ENCODE measurements at places on chromosomes 11 and 22.

DNA sequence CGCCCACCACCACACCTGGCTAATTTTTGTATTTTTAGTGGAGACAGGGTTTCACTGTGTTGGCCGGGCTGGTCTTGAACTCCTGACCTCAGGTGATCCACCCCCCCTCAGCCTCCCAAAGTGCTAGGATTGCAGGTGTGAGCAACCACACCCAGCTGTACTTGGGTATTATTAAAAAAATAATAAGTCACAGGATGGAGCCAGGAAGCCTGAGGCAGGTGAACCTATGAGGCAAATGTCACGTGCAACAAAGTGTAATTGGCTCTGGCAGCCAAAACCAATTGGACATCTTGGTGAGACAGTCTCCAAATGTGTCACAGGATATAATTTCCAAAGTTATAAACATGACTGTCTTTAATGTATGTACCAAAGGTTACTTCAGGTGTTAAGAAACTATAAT lies 24.0 kb upstream of the MALAT1 start:
- no peak for DNase-seq

- DNase-seq, result no peak
Observed at GRCh38 chr22:19626042-19626587, 88.2 kb upstream of the SEPTIN5 start.

GRCh38 chr11:19276859-19277808 lies 36.4 kb upstream of the E2F8 start:
- peak; percentile 27 for DNase-seq

GRCh38 chr11:5276697-5277096 lies 7.0 kb upstream of the HBE1 start:
- DNase-seq, result no peak

DNA sequence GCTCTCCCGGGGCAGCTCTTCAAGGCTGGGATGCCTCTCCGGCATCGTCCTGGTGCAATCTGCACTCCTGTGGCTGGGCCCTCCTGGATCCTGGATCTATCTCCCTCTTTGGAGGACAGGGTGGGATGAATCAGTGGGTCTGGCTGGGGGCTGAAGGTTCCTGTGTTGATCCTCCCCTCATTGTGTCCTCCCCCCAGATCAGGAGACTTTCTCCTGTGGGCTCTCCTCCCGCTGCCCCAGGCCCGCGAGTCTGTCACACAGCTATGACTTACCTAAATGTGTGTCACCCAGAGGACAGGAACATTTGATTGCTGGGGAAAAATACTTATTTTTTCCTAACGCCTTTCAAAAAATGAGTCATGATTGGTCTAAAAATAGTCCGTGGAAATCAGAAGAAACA lies 106.8 kb upstream of the NECTIN1 start:
- no peak for DNase-seq

DNA sequence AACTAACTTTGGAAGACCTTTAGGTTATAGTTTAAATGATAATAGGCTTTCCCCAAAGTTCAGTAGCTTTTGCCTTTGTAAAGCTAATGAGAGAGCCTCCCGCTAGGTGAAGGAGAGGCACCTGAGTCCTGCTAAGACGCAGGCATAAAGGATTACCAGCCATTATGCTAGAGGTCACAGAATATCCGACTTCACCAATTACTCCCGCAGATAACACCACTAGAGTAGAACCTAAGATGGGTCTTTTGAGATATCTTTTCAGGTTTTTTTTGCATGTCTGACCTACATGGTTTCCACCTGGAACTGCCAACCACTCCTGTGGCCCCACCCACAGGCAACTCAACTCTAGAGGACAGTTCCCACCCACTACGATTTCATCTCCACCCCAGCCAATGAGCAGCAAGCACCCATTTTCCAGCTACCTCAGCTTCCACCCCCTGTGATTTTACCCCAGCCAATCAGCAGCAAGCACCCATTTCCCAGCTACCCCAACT lies 314.3 kb downstream of the BRD1 start:
- no peak for DNase-seq

DNA sequence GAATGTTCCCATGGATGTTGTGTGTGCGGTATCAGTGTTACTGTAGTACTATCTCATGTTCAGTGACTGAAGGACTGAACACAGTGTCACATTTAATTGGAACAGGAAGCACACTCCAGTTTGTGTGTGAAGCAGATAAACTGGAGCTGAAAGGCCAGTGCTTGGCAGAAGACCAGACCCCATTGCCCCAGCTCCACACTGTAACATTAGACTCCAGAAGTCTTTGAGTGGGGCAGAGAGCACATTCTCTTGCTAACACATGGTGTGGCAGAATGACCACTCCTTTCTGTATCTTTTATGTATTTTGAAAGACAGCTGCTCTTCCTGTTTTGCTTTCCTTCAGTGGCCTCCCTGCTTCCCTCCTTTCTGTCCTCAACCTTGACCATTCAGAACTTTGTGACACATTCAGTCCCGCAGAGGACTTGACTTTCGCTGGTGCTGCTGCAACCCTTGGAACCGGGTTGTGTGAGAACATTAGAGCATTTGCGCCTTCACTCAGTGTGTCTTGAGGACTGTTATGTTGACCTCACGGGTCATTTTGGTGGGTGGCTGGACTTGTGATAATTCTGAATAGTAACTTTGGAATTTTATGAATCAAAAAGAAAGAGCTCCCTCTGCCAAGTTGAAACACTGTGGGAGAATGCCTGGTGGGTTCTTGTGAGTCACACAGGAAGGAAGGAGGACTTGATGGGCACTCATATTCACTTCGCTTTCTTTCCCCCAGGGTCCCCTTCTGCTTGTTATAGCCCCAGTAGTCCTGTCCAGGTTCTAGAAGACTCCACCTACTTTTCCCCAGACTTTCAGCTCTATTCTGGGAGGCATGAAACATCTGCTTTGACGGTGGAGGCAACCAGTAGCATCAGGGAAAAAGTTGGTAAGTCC lies 26.4 kb downstream of the AMOTL1 start:
- DNase-seq, result peak; percentile 88

DNA sequence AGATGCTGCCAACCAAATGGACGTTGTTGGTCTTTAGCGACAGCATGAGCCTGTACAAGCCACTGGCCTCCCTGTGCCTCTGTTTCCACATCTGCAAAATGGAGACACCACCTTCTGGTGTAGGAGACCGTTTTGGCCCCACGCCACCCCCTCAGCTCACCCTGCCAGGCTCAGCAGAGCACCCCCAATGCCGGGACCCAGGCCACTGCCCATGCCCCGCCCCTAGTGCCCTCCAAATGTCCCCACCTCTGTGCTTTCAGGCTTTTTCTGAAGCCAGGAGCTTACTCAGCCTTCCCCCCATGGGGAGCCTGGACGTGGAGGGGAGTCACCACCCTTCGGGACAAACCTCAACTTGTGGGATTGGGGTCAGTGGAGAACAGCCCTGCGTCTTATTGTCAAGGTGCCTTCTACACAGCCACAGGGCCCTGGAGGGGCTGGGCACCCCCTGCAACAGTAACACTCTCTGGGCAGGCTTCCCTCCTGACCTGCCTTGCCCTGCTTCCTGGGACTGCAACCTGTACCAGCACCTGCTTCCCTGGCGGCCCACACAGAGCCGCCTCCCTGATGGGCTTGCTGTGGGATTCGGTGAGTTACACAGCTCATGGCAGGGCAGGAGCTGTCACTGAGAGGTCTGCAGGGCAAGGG lies 24.6 kb upstream of the RTL6 start:
- no peak for DNase-seq

Data from astrocyte of the hippocampus (primary cell).